ENCODE measurements at places on chromosomes 11 and 22.

- DNase-seq: no peak
Observed at GRCh38 chr11:20042811-20043341, 117.4 kb downstream of the DBX1 start.

DNA sequence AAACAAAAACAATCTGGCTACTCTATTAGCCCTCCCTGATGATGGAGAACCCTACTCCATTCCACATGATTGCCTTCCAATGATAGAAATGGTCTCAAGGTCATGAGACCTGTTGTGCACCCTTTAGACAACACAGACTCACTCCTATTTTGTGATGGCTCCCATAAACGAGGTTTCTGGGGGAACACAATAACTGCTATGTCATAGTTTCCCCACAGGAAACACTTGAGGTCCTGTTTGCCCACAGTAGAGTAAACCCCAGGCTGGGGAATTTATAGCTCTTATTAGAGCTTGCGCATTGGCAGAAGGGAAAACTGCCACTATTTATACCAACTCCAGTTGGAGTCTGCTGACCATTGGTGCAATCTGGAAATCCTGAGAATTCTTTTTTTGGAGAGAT, 28.7 kb downstream of the MIF start:
- DNase-seq: no peak

DNA sequence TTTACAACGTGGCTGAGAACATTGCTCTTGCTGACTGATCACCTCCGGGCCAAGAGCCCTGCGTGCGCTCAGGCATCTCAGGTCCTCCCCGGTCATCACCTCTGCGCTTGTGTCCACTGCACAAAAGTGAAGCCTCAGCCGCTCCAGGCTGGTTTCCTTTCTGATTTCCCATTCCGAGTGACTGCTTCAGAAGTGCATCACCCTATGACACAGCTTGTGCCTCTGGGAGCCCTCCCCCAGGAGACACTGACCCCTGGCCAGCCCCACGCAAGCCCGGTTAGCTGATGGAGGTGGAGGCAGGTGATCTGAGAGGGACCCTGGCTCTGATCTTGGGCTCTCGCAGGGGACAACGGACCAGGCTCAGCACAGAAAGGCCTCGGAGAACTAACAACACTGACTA, 38.3 kb upstream of the GNB1L start:
- DNase-seq: no peak

- DNase-seq: no peak
Observed at GRCh38 chr22:21012446-21013407, 2.2 kb upstream of the P2RX6 start.

- no peak for DNase-seq
Observed at GRCh38 chr11:82268627-82269026, 465.0 kb downstream of the FAM181B start.

- DNase-seq: no peak
Observed at GRCh38 chr11:60182541-60183330, at the start of gene MS4A6A. MS4A6A (minus strand) TSS chr11:60183083; CDS start chr11:60181727, 1,356 bp downstream.

- DNase-seq: no peak
Observed at GRCh38 chr11:59000003-59000402, 60.7 kb downstream of the GLYATL1 start.

- no peak for DNase-seq
Observed at GRCh38 chr22:27329966-27330645, 471.4 kb downstream of the MN1 start.

DNA sequence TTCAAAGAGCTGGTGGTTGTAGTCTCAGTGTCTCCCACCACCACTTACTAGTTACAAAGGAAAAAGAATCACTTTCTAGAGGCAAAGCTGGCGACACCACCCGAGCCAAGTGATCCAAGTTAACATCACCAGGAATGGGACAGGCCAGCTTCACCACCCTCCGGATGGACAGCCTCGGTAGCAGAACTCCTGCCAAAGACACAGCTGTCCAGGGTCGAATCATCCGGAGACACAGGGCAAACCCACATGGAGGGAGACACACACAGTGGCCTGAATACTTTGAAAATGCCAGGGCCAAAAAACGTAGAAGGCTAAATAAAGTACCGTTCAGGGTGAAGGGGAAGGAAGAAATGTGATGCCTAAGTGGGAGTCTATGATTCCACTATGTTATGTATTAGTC, 33.1 kb downstream of the KCNQ1 start:
- no peak for DNase-seq

DNA sequence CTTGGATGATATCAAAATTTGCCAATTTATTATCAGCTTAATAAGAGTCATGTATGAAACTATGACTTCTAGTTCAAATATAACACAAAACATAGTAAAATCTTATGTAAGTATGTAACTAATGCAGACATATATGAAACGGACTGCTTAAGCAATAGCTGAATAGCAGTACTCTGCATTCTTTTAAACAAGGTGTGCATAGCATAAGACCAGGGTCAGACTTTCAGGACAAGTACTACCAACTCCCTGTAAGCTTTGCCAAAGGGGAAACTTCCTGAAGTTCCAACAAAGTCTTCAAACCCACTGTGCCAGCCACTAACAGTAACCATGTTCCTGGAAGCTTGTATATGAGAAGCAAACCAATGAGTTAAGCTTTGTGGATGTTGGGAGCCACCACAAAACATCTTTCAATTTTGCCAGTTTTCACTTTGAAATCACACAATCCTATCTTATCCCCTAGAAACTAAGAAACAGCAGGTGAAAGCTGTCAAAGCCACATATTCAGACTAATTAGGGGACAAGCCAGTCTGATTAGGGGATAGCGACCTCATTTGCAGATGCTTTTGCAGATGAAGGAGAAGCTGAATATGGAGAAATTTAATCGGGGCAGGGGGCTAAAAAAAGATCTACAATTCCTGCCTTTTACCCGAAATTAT, 13.3 kb downstream of the RBFOX2 start:
- DNase-seq: no peak

GRCh38 chr11:70506658-70506970, 108.3 kb downstream of the CTTN start:
- DNase-seq: no peak

GRCh38 chr22:40414311-40414710, 43.9 kb downstream of the SGSM3 start:
- DNase-seq: no peak

DNA sequence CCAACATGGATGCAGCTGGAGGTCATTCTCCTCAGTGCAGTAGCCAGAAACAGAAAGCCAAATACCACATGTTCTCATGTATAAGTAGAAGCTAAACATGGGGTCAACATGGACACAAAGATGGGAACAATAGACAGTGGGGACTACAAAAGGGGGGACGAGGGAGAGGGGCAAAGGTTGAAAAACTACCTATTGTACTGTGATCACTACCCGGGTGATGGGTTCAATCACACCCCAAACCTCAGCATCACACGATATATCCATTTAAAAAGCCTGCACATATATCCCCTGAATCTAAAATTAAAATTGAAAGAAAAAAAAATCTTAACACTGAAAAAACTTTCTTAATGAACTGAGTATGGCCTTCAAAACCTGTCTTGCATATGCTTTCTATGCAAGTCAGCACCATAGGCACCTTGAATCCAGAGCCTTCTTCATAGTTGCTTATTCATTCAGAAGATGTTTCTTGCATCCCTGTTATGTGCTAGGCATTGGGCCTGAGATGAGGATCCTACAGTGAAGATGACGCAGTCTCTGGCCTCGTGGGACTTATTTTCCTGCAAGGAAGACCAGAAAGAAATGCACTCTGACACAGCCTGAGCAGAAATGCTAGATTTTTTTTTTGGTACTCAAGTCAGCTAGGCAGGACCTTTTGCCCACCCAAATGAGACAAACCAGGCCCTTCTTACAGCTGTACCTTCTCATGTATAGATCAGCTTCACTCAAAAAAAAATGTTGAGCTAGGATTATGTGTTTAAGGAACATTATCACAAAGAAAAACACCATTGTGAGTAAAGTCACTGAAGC, 21.0 kb downstream of the NNMT start:
- DNase-seq: no peak

DNA sequence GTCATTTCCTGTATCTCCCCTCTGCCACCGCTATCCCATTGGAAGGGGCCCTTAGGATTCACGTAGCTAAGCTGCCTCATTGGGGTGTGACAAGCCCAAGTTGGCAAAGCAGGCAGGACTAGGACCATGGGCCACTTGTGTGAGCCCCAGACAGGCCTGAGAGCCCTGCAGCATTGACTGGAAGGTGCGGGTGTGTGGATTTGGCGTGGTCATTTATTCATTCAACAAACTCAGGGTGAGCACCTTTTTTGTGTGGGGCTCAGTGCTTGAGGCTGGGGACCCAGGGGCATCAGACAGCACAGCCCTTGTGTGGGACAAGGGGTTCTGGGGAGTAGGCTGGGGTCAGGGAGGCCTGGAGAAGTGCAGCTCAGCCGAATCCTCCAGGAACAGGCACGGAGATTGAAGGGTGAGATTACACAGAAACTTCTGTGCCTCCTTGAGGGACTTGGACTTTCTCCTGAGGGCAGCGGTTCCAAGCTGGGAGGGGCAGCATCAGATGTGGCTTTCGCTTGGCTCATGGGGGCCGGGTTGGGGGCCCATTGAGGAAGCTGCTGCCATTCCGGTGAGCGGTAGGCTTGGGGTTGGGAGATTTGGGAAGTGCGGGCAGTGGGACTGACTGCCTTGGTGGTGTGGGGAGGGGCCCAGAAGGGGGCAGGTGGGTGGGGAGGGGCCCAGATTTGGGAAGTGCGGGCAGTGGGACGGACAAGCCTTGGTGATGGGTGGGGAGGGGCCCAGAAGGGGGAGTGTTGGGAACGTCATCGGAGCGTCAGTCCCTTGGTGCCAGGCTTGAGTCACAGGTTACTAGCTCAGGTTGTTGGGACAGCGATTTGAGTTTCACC, 11.9 kb downstream of the MGAT3 start:
- no peak for DNase-seq

GRCh38 chr22:44500599-44500998, 2.6 kb upstream of the RTL6 start:
- DNase-seq: no peak

DNA sequence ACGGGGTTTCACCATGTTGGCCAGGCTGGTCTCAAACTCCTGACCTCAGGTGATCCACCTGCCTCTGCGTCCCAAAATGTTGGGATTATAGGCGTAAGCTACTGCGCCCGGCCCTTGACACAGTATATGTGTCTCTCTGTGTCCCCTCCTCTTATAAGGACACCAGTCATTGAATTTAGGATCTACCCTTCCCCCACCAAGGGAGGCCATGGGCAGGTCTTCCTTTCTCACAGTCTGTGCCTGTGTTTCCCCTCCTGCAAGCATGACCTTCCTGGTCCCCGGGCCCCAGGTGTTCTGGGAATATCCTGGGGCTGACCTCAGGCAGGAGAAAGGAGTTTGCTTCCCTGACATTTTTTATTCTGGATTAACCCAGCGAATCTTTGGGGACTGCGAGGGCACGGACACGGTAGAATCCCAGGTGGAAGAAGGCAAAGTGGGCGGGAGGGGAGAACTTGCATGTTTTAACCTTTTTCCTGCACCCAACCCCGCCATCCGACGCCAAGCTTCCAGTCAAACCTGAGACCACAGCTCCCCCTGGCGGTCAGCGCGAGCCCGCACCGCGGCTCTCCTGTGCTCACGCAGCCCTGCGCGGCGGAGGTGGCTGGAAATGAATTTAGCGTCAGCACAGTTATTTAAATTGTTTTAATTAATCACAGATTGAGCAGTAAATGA, 42.1 kb upstream of the ISX start:
- peak; percentile 53 for DNase-seq

DNA sequence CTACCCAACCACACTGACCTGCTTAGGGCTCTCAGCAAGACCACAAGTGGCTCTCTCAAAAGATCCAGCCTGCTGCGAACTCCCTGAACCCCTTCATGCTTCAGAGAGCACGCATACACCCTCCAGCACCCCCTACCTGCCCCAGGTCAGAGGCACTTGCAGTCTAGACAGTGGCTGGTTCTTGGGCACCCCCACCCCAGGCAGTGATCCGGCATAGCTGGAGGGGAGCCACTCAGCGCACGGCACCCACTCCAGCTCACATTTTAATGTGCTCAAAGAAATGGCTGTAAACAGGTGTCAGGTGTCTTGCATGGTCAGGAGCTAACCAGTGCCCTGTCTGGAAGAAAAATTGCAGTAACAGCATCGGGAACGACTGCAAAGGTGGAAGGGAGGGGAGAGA, 140.8 kb downstream of the PKNOX2 start:
- no peak for DNase-seq
